ENCODE measurements at places on chromosomes 4 and X.

- no peak for DNase-seq
Observed at GRCh38 chr4:113293043-113293560, 243.6 kb downstream of the ANK2 start.

DNA sequence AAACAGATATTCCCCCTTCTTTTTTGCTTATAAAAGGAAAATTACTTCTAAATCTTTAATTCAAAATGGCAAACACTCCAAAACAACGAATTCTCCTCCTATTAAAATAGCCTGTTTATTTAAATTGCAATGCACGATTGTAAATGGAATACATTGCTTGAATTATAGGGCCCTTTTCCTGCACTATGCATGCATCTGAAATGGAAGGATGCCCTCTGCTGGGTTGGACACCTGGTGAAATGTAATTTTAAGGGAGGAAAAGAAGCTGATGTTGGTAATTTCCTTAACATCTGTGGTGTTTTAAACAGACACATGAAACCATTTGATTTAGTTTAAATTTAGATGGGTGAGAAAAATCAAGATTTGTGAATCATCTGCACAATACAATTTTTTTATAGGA is 72.8 kb downstream of the GRXCR1 start:
- DNase-seq: no peak

DNA sequence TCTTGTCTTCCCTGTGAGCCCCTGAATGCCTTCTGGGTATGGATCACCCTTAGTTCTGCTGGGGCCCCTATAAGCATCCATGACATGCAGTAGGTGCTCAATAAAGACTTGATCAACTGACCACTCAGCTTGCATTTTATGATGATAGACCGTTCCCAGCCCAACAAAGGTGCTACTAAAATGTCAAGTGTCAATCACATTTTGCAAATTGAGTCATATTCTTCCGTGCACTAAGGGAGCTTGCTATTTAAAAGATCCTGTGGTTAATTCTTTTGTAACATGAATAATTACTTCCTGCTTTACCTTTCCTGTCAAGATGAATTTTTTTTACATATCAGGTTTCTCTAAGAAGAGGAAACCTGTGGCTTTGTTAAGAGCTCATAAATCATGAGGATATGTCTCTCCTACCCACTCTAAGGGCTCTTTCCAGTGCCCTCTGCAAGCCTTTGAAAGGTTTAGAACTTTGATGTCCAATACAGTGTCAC is 47.6 kb downstream of the SH3KBP1 start:
- no peak for DNase-seq

DNA sequence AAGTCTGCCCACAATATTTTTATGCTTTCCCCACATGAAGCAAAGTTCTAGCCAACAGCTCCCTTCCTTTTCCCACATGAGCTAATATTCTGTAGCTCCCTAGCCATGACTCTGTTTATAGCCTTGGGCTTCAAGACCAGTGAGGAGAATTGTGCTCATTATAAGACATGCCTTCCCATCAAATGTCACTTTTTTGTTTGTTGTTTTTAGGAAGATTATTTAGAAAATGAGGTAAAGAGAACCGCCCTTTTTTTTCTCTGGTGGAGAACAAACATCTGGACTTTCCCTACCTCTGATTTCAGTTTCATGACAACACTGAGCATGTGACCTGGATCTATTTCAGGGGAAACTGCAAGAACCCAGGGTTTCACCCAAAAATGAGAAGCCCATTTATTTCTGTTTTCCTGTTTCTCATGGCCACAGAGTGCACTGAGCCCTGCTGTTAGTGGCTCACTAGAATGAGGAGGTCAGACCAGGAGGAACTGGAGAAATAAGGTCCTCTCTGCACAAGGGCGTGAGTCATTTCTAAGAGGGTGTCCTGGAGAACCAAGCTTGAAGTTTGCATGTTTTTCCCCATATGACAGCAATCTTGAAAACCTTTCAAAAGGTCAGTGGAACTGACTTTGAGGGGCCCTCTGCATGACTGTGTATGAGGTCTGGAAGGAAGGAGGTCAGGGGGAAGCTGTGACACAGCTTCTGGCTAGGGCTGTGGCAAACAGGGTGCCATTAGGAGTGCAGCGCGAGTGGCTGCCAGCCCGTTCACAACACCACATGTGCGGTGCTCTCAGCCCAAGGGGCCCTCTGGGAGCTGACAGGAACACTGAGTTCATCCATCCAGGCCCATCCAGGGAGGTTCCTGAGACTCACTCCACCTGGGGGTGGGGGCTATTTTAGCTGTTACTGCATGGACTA is 55.2 kb downstream of the CHST7 start:
- DNase-seq: no peak

DNA sequence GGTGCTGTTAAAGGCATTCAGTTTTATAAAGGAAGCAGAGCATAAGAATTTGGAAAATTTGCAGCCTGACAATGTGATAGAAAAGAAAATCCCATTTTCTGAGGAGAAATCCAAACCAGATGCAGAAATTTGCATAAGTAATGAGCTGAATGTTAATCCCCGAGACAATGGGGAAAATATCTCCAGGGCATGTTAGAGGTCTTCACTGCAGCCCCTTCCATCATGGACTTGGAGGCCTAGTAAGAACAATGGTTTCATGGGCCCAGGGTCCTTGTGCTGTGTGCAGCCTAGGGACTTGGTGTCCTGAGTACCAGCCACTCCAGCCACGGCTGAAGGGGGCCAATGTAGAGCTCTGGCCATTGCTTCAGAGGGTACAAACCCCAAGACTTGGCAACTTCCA is 542.7 kb upstream of the NR3C2 start:
- DNase-seq: no peak

GRCh38 chr4:177546745-177547144 is 104.5 kb upstream of the AGA start:
- DNase-seq: no peak

DNA sequence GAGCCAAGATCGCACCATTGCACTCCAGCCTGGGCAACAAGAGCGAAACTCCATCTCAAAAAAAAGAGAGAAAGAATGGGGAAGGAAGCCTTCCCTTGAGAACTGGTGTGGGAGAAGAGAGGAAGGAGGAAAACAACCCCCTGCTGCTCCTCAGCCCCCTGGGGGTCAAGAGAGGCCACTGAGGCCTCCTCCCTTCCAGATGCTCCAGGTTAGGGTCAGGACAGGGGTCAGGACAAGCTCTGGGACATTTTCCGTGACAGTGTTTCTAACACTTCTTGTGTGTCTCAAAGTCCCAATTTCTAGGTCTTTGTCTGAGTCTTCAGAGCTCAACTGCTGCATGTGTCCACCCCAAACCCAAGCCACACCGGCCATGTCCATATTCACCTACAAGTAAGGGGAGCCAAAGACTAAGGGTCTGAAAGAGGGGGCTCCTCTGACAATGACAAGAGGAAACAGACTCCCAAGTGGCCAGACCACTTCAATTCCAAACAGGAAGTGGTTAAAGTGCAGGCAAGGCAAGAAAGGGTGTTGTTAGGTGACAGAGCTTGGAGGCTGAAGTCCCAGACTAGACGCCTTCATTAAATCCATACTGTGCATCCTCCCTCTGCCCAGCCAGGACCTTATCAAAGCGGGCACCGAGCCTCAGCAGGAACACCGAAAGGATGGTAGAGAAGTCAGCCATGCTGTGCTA is 8.3 kb downstream of the L1CAM start:
- no peak for DNase-seq

DNA sequence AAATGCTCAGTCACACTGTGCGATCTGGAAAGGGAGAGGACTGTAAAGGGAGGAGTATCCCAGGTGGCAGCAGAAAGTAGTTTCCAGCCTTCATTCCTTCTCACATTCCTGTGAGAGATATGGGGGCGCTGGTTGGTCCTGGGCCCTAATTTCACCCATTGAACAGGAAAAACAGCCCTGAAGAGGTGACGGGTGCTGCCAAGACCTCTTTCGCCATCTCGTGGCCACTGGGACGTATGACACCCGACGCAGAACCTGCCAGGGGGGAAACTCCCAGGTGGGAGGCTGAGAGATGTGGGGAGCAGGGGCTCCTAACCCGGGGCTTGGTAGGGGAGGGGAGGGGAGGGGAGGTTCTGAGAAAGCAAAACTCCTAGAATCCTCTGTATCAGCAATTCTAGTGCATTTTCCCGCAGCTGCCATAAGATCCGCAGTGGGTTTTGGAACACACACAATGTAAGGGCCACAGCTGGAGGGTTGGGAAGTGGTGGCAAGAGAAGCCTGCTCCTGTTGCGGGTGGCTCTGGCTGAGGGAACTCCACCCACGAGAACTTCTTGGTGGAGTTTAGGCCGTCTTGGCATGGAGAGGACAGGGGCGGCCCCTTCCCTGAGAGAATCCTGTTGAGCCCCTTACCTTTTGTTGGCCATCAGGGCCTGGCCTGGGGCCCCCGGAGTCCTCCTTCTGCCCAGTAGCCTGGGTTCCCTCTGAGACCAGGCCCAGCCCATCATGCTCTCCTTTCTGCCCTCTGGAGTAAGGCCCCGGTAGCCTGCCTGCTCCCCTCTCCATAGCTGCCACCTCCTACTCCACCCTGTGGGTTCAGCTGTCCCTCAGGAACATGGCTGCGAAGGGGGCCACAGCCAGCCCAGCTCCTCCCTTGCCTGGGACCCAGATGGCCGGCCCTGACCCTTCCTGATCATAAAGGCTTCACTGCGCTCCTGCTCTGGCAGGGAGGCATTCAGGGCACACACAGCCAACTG is 134.1 kb downstream of the OR13H1 start:
- DNase-seq: peak; percentile 29

DNA sequence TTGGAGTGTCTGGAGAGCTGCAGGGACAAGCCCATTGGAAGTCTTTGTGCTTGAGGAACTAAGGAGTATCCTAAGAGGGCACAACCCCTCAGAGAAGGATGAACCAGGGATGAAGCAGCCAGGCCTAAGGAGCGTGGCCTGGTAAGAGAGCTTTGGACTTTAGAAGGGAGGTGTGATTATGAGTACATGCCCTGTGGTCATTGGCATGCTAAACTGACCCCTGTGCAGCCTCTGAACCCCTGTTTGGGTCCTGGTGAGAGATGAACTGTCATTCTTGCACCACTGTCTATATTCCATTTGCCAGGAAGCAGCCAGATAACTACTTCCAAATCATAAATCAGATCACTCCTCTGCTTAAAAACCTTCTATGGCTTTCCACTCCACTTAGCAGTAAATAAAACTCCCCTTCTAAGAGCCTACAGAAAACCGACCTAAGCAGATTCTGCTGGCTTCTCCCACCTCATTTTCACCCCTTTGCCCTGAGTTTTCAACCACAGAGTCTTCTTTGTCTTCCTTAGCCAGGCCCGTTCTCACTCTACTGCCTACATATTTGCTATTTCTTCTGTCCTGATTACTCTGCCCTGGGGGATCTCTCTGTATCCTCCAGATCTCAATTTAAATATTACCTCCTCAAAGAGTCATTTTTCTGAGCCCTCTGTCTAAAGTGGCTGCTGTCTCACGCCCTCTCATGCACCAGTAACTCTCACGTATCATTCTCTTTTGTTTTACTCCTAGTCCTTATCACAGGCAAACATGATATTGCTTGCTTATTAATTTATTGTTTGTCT is 56.7 kb downstream of the MID1IP1 start:
- DNase-seq: no peak

GRCh38 chr4:139826426-139826825 is 160.8 kb downstream of the MGST2 start:
- no peak for DNase-seq

- no peak for DNase-seq
Observed at GRCh38 chr4:17704020-17704650, 77.3 kb downstream of the FAM184B start.

GRCh38 chr4:86592553-86593249 is 1.4 kb upstream of the PTPN13 start:
- DNase-seq: no peak

DNA sequence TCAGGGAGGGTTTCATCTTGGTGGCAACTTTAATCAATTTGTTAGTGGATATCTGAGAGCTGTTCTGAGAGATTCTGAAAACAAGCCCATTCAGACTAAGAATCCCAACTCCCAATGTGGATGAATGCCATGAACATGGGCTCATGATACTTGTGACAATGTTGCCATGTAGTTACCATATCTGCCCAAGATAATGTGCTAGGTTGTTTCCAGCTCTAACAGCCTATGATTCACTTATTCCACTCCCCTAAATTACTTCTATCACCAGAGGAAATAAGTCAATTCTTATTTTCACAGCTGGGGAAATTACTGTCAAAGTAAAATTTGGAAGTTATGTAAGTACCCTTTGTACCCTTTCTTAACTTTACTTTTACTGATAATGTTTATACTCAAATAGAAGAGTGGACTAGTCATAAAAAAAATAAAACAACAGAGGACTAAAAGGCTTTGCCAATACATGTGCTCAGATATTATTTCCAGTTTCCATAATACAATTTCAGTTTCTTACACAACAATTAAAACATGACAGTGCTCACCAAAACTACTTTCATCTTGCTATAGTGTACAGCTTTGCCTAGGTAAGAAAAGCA is 1101.7 kb upstream of the INTU start:
- DNase-seq: no peak

DNA sequence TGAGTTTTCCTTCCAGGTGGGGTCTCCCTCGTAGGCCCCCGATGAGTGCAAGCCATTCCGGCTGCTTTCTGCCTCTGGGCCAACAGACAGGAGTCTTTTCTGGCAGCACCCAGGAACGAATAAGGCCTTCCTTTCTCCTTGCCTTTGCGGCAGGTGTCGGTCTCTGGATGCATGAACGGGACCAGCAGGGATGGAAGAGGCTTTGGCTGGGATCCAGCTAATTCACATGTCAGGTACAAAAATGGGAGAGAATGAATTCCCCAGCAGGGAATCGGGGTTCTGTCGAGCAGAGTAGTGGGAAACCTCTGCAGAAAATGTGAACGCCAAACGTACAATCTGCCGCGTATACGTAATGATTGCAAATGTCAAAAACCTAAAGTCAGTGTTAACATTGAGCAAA is 146.1 kb upstream of the TBL1X start:
- DNase-seq: no peak

DNA sequence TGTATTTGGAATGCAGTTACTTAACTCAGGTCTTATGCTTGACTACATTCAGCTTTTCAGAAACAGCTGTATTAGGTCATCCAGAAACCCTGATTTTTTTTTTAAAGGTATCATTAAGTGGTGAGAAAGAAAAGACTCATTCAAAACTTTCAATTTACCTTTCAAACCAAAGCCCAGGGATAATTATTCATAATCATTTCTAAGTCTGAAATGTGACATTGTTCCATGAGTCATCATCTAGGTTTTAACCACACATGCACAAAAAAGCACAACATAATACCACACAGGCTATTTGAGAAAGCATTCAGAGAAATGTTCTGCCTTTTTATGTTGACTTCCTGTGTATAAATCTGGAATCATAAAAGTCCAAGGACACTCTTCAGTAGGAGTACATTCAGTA is 288.2 kb downstream of the IL1RAPL2 start:
- DNase-seq: no peak

Measured in activated gamma-delta T cell treated with Interleukin-2 at 50 U/mL for 16 hours (primary cell).